ENCODE measurements at places on chromosomes 6 and 20. TPM values are rescaled to one million over a fixed set of nuclear protein-coding genes. Genes with fewer than 3 reads are reported as not detected.

GRCh38 chr6:25038999-25039398 is 103.2 kb upstream of the RIPOR2 start:
- DNase-seq = no peak

DNA sequence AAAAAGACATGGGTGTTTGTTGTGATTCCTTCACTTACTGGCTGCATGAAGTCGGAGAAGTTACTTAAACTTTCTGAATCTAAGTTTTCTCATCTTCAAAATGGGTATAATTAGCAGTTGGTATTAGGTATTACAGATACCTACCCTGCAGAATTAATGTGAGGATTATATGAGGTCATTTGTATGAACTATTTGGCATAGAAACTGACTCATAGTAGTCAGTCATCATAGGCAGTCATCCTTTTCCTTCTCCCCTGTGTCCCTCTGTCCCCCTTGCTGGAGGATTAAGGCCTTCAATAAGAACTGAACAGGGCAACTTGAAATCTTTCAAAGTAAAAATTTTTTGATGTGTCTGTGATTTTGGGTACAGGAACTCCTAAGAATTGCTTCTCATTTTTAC is 26.3 kb downstream of the RALGAPB start:
- DNase-seq = no peak

EFCAB8 gene
- not detected for polyA plus RNA-seq

CCN2 gene
- 108 TPM for polyA plus RNA-seq
